Stimulated activated CD4-positive, alpha-beta T cell treated with anti-CD3 and anti-CD28 coated beads, TNF-alpha, amount 100 ng/mL, for 4 hours (primary cell): ENCODE measurements at places on chromosomes 4 and X.

GRCh38 chr4:41655177-41655576 is 93.3 kb downstream of the PHOX2B start:
- DNase-seq = no peak

- DNase-seq = no peak
Measured at GRCh38 chrX:77597511-77597910, 150.3 kb downstream of the FGF16 start.

GRCh38 chr4:57966987-57967760 is 857.0 kb upstream of the IGFBP7 start:
- DNase-seq = no peak

DNA sequence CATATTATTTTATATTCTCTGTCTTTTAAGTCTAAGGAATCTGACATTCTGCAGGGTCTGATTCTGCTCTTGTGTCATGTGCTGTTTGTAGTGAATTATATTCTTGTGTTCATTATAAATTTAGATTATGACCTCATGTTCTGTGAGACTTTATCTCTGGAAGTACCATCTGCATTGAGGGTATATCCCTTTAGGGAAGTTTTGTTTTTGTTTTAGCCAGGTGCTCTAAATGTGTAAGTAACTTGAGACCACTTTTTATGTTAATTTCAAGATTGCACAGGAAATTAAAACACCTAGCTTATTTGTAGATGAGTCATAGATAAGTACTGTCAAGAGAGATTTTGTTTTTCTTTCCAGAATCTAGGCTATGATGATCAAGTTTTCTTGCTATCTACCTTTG is 35.0 kb upstream of the DKK2 start:
- DNase-seq = no peak

GRCh38 chr4:53349091-53349491 is 16.8 kb downstream of the SCFD2 start:
- no peak for DNase-seq

DNA sequence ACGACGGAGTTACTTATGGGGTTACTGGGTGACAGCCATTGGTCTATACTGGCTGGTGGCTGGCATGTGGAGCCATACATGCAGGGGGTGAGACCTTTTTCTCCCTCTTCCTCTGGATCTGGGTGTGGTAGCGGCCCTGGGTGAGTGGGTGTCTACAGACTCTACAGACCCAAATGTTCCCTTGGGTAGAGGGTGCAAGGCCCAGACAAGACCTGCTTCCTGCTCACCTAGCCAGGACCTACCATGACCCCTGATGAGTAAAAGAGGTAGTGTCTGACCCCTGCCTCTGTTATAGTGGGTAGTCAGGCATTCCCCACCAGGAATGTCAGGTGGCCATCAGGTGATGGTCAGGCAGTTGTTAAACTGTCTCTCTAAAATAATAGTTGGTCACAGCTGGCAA is 66.8 kb downstream of the SLC2A9 start:
- no peak for DNase-seq

DNA sequence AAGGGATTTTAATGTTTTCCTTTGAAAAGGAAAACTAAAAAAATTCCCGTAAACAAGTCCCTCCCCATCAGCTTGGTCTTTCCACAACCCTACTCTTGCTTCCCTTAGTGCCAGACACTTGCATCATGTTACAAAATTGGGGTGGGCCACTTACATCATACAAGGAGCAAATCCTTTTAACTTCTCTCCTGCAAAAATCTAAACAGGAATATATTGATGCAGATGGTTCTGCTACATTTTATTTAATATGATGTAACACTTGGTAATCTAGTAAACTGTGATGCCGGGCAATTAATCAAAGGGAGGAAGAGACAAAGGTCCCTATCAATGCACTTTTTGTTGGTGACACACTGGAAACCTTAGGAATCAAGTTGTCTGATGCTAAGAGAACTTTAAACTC is 125.3 kb downstream of the UBE2K start:
- DNase-seq = no peak

DNA sequence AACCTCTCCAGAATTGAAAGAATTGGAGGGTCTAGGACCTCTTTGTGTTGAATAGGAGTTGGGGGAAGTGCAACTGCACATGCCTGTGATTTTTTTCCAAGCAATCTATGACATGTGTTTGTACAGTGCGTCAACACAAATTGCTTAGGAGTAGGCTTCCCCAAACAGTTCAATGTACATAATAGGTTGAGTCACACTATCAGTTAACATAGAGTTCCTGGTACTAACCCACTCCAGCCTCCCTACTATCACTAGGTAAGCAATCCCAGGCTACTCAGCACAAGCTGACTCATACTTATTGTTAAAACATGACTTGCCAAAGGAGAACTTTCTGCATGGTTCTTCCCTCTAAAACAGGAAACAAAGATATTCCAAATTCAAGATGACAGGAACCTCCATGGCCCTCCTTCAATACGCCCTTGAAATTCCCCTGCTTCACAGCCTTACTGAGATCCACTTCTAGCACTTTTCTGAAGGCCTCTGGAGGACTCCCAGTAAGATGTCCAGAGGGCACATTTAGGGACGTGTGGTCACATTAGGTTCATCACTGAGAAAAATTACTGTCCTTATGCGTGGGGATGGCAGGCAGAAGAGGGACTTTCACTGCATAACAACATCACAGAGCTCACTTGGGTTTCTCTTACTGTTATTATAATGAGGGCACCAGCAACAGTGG is 8.4 kb upstream of the VSIG1 start:
- DNase-seq = no peak

GRCh38 chr4:6747294-6748051 is 31.5 kb downstream of the BLOC1S4 start:
- DNase-seq = no peak

- no peak for DNase-seq
Measured at GRCh38 chr4:87213421-87214075, 6.9 kb downstream of the KLHL8 start.
